ENCODE measurements at places on chromosomes 1 and 21. TPM values are rescaled to one million over a fixed set of nuclear protein-coding genes. Genes with fewer than 3 reads are reported as not detected.

Gene SAMD11
- not detected for total RNA-seq

Gene TMEM200B
- 32.1 TPM for total RNA-seq

Gene CBS
- total RNA-seq = 6.0 TPM

Gene SLC30A10
- total RNA-seq = not detected

Gene HP1BP3
- 192 TPM for total RNA-seq

Gene JAM2
- 15.7 TPM for total RNA-seq

Gene TDRD10
- 8.3 TPM for total RNA-seq

Gene NGF
- 2.3 TPM for total RNA-seq

Gene NFASC
- 0.68 TPM for total RNA-seq

Gene PLD5
- total RNA-seq = not detected

Gene TMEM52
- total RNA-seq = 1.3 TPM

Gene CDC42SE1
- 55.4 TPM for total RNA-seq

Gene DIPK1A
- total RNA-seq = 24.6 TPM

Gene SPRR2A
- not detected for total RNA-seq

Gene LCK
- 0.65 TPM for total RNA-seq

Gene S100A3
- 2.8 TPM for total RNA-seq

Gene UBAP2L
- total RNA-seq = 75.7 TPM

Gene EIF4G3
- 41.0 TPM for total RNA-seq

Gene PLA2G5
- 2.9 TPM for total RNA-seq

Gene NT5C1A
- not detected for total RNA-seq

Gene FCAMR
- total RNA-seq = not detected

Gene HTR6
- total RNA-seq = not detected

Gene THEM5
- total RNA-seq = not detected

Gene PTCH2
- 1.1 TPM for total RNA-seq

Gene EPHA2
- total RNA-seq = 7.9 TPM

Gene CFHR3
- 0.88 TPM for total RNA-seq

Gene SMCP
- not detected for total RNA-seq
